Right cardiac atrium (tissue), 5 donors: ENCODE measurements at places on chromosomes 11 and 22.

DNA sequence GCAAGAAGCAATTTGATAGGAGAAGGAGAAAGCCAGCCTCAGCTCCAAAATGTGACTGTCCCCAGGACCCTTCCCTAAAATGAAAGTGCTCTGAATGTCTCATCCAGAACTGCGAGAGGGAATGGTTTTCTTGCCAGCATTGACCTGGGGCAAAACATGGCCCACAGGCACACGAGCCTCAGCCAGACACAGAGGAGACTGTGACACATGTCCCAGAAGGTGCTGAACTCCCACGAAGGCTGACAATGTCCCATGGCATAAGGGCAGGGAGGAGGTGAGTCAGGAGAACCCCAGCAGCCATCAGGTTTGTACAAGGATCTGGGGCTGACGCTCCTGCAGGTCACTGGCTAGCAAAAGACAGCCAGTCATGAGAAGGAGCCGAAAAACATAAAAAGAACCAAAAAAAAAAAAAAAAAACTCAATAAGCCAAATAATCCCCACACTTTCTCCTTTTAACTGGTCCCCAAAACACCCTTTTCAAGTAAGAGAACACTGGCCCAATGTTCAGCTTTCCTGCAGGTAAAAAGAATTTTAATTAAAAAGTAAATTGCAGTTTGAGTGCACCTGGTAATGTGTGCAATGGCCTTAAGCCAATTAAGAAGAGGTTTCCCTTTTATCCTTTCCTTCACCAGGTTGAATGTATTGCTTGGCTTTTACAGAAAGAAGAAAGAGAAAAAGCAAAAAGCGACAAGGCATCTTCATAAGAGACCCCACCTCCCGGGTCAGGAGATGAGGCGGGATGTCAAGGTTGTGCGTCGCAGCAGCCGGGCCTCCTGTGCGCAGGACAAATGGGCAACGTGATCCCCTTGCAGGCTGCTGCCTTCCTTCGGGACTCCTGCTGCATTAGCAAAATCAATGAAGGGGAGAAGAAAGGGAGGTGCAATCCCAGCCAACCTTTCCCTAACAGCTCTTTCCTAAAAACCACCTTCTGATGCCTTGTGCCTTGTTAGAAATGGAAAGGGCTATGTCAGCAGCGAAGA lies 43.6 kb downstream of the GALNT18 start:
- no peak for DNase-seq

GRCh38 chr11:45617871-45618601 lies 47.4 kb downstream of the CHST1 start:
- no peak for DNase-seq

GRCh38 chr11:118265954-118266353 lies 1.9 kb upstream of the MPZL2 start:
- peak; percentile 64 for DNase-seq

- DNase-seq, result no peak
Observed at GRCh38 chr11:13380731-13381130, 82.3 kb downstream of the BTBD10 start.

DNA sequence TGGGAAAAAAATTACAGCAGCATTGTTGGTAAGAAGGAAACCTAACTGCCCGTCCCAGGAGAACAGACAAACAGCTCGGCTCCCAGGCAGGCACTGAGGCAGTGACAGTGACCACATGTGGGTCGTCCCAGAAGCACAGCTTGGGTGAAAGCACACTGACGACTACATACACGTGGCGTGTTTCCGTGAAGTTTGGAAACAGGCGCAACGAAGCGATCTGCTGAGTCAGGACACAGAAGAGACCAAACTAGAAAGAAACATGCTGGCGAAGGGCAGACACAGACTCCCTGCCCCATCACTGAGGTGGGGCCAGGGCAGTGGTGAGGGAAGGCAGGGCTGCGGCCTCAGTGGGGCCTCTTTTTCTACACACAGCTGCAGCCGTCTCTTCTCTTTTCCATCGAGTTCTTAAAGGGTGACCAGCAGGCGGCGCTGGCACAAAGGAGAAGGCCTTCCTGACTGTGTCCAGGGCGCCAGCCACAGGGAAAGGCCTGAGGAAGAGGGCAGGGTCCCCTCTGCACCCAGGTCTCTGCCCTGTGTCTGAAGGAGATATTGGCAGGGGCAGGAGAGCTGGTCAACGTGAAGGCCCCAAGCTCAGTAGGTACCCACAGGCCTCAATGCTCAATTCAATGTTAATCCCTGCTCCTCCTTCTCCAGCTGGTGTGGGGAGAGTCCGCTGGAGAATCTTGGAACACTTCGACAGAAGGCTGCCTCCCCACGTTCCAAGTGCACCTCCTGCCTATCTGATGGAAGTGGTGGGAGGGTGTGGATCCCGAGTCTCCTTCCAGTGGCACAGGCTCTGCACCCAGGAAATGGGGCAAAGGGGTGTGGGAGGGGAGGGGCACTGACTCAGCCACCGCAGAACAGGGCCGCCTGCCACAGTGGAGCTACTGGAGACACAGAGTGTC lies 19.9 kb downstream of the CARS1 start:
- peak; percentile 95 for DNase-seq

GRCh38 chr11:129723146-129723760 lies 92.4 kb upstream of the TMEM45B start:
- DNase-seq, result no peak

DNA sequence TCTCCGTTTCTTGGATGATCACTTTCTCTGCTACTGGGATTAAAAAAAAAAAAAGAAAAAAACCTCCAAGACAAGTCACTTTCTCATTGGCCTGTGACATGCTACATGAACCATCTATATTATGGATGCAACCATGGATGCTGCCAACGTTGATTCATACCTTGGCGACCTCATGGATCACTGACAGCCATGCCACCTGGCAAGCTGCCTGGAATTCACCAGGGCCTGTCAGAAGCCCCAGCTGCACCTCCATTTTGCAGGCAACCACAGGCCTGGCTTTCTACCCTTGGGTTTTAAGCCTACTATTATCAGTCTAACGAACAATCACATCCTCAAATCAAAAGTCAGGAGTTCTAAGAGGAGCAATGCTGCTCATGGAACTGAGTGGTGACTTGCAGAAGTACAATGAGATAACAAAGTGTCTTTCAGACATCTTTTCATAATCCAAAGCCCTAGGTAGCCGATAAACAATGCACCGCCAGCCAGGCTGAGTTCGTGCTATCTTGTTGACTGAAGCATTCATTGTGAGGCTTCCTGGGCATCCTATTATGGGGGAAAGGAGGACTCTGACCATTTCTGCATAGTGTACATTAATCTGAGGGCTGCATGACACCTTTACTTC lies 48.0 kb upstream of the CADM1 start:
- DNase-seq, result no peak

DNA sequence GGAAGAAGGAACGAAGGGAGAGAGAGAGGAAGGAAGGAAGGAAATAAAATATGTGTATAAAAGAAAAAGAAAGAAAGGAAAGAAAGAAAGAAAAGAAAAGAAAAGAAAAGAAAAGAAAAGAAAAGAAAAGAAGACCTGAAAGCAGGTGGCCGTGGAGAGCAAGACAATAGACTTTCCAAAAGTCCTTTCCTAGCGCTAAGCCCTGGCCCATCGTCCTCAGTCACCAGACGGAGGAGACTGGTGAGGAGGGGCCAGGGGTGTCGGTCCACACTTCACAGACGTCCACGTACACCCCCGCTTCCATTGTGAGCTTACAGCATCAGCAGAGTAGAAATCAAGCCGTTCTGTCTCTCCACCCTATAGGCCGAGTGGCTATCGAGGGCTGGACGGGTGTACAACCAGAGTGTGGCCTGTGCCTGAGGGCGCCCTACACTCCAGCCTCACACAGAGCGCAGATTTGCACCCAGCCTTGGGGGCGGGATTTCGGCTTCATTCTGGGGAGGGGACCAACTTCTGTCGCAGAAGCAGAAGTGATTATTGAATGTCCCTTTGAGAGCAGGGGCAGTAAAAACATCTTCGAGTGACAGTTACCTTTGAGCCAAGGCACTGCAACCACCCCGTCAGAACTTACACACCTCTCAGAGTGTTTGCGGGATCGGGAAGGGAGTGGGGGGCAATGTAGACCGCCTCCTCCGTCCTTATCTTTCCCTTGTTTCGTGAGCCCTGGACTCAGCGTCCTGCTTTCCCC lies 2.0 kb upstream of the BSX start:
- no peak for DNase-seq

DNA sequence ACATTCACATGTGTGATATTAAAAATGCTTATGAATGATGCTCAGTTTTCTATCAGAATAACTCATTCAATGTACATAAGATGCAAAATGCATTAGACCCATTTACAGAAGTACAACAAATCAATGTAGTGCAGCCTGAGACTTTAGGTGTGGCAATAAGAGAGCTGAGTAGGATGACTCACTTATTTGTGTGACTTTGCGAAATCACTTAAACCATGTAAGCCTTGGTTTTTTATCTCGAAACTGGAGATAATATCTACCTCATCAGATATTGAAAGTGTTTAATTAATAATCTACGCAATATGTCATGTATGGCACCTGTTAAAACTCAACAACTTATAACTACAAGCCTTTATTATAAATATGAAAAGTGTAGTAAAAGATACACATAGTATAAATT lies 105.7 kb upstream of the LUZP2 start:
- DNase-seq, result no peak

DNA sequence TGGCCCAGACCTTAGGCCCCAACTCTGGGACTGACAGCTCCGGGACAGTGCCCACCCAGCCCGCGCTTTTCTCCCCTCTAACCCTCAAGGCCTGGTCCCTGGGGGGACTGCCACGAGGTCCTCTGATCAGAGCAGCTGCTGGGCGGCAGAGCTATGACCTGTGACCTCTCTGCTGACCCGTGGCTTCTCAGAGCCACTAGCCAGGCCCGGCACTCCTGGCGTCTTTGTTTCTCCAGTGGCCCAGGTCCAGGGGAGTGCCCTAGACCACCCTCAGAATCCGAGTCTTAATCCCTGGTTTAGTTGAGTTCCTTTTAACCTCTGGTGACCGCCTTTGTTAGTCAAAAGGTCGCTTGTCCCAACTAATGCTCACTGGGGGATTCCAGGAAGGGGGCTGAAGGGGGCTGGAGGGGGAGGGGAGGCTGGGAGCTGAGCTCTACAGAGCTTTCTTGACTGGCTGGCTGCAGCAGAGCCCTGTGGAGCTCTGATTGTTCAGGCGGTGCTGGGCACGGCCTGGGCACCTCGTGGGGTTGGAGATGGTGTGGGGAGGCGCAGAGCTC lies 1.2 kb downstream of the FBLN1 start:
- peak; percentile 65 for DNase-seq

GRCh38 chr11:23359297-23359696 lies 499.0 kb upstream of the CCDC179 start:
- no peak for DNase-seq

GRCh38 chr11:28860893-28861292 lies 752.7 kb downstream of the METTL15 start:
- no peak for DNase-seq

GRCh38 chr22:47564651-47565434 lies 802.4 kb downstream of the TBC1D22A start:
- no peak for DNase-seq

DNA sequence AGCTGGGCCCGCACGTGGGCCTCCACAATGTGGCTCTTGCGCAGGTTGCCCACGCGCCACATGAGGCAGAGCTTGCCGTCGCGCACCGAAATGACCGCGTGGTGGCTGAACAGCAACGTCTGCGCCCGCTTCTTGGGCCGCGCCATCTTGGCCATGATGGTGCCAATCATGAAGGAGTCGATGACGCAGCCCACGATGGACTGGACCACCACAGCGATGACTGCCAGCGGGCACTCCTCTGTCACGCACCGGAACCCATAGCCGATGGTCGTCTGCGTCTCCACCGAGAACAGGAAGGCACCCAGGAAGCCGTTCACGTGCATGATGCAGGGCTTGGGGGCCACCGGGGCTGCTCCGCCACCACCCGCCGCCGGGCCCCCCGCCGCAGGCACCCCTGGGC lies 27.5 kb downstream of the KCNJ4 start:
- no peak for DNase-seq

DNA sequence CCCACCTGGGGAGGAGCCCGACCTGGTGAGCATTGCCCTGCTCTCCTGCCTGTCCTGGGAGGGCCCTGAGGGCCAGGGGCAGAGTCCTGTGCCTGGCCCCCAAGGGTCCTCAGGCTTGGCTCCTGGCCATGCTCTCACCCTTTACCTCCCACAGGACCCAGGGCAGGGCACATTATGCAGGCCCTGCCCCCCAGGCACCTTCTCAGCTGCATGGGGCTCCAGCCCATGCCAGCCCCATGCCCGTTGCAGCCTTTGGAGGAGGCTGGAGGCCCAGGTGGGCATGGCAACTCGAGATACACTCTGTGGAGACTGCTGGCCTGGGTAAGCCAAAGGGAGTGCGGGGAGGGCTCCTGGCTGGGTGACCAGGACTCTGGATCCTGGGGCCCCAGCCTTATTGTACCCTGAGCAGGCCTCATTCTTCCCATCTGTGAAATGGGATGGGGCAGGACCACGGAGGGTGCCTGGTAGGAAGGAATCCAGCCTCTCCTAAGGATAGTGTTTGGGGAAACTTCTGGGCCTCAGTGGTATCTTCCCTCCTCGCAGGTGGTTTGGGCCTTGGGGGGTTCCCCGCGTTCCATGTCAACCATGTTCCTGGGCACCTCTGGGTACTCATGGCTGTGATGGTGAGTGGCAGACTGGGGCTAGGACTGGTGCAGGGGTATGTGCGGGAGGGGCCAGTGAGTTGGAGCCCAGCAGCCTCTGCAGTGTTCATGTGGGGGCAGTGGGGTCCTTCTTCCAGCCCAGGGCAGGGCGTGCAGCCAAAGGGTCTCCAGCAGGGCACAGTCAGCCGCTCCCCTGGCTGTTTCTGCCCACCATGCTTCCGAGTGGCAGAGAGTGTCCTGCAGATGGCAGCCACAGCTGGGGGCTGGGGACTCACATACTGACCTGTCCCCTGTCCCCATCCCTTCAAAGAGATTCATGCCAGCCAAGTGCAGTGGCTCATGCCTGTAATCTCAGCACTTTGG lies 14.7 kb downstream of the RELT start:
- peak; percentile 58 for DNase-seq
